CD4-positive, alpha-beta T cell treated with Interleukin-15 for 1 hour (primary cell): ENCODE measurements at places on chromosomes 1 and 21.
A peak's percentile ranks its signal among the peaks of the same experiment; 100 is the strongest.

GRCh38 chr1:7584157-7584556 is 186.9 kb upstream of the VAMP3 start:
- DNase-seq: no peak

DNA sequence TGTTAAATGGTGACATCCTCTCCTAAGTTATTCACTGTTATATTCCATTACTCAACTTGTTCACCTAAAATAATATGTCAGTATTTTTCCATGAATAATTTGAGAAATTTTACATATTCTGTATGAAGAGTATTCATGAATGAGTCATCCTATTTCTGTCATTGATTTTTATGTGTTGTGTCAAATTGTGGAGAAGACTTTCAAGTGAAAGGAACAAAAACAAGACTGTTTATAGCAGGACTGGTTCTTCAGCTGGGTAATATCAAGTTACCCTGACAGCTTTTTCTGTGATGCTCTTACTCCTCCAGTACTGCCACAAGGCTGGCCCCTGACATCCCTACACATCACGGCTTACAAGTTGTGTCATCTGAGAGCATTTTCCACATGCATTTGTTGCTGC is 847.7 kb downstream of the NCAM2 start:
- DNase-seq: no peak

GRCh38 chr1:111593403-111594305 is 25.9 kb upstream of the RAP1A start:
- no peak for DNase-seq

- DNase-seq: no peak
Measured at GRCh38 chr1:39346872-39347271, 142.4 kb downstream of the MACF1 start.

GRCh38 chr21:38139380-38140168 is 117.2 kb upstream of the KCNJ15 start:
- DNase-seq: no peak

DNA sequence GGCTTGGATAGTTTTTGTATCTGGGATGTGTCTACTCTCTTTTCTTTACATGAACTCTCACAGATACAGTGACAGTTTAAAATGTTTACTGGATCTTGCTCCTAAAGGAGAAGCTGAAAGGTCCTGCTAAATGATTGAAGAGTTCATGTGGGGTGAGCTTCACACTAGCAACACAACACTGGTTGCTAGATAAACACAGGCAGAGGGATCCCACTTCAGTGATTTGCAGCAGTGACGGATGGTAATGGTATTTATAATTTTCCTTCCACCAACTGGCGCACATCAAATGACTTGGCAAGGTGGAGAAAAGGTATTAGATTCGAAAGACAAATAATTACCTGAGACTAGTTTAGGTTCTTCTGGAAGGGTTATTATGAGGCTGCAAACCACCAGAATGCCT is 270.2 kb downstream of the TBX15 start:
- no peak for DNase-seq

DNA sequence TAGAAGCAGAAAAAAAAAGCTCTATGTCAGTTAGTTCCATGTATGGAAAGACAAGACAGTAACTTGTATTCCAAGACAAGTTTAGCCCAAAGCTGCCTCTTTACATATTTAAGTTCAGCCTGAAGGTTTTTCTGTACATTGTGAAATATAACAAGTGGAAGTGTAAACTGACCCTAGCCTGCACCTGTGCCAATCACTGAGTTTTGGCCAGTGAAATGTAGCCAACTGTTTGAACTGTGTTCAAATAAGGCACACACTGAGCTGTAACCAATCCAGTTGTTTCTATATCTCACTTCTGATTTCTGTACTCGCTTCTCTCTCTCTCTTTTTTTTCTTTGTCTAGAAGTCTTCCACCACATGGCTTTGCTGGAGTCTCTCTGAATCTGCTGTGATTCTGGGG is 1227.1 kb downstream of the NCAM2 start:
- DNase-seq: no peak

GRCh38 chr21:37753122-37753599 is 163.1 kb downstream of the KCNJ6 start:
- no peak for DNase-seq

GRCh38 chr1:11563560-11564069 is 84.7 kb downstream of the DISP3 start:
- DNase-seq: no peak

DNA sequence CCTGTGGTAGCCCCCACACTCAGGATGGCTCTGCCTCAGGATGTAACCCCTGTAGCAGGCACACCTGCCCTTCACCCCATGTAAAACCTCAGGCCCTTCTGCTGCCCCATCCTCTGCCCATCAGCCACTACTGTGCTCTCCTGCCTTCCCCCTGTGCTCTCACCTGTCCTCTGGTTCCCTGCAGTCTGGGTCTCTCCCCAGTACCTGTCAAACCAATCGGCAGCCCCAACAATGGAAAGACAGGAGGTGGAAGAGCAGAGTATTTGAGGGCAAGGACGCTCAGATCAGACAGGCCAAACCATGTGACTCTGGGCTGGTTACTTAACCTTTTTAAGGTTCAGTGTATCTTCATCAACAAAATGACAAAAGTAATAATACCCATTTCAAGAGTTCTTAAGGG is 30.9 kb downstream of the SMIM12 start:
- no peak for DNase-seq

DNA sequence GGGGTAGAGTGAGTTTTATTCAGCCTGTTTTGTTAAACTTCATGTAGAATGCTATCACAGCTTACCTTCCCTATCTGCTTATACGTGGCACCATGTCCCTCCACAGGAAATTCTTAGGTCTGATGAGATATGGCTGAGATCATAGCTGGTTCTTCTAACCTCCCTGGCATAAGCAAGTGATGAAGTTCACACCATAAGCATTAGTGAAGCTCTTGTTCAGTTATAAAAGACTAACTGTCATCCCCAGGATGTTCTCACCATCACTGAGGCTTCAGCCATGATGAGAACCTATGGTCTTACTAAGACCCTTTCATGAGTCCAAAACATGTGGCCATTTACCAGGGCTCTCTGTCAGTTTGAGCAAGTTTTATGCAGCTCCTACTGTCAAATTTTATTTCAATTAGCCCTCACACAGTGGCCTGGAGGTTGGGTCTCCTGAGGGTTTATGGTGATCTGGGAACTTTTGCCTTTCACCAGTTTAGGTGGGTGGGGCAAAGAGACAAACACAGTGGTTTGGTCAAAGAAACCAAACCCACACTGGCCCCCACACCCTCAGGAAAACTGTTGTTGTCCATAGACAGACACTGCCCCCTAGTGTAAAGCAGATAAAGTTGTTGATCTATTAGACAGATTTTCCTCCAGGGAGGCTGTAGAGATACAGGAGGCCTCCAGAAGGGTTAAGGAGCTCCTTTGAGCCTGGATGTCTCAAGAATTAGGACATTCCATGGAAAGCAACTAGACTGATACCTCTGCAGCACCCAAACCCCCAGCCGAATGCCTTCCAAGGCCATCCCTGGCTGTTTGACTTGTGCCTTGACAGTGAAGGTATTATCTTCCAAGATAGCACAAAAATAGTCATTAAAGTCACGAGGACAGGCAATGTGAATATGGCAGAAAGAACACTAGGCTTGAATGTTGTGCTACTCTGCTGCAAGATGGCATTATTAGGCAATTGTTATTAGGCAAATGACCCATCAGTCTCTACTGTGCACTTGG is 5.0 kb downstream of the SLC22A15 start:
- DNase-seq: peak; percentile 26

DNA sequence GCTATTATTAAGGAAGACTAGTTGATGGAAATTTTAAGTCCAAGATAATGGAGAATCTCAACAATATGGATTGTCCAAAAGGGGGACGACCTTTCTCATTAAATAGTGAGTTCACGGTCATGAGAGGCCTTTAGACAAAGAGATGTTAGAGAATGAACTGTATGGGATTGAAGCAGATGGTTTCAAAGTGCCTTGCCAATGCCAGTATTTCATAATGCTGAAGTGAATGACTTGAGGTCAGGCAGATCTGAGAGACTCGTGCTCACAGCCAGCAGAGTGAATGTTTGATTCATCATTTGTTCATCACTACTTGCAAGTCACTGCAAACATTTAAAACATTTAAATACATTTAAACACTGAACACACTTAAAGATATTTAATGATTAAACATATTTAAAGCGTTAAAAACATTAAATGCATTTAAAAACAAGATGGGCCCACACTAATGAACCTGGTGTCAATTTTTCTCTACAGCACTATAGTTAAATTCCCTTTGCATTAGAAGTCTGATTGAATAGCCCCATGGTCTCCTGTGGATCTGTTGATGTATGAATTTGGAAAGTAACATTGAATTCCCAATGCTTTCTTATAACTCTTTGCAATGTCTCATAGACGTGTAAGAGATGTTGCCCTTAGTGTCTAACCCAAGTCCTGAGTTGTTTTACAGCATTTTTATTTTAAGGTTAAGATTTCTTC is 80.7 kb downstream of the TGFB2 start:
- DNase-seq: no peak

DNA sequence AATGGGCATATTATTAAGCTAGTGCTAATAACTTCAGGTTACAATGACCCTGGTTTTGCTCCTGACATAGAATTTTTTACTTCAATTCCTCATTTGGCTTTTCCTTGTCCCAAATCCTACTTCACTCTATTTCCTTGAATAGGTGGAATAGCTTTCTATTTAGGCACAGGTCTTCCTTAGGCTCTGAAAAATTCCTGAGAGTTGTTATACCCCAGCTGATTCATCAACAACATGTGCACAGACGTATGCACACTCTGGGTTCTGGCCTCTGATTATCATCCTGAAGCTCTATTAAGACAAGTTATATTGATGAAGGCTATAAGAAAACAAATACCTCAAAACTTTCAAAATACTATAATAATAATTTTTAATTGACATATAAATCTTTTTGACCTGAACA is 172.4 kb downstream of the NTMT2 start:
- DNase-seq: no peak

DNA sequence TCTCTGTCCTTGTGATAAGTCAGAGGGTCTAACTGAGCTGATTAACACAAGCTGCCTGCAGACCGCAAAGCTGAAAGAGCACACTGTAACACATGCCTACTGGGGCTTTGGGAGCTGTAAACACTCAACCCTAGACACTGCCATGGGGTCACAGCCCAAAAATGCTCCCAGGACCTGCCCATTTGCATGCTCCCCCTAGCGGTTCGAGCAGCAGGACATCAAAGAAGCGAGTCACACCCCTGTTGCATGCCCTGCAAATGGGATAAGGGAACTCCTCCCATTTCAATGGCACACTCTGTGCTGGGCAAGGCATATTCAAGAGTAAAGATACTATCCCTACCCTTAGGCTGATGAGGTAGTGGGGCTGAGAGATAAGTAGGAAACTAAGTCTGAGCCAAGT is 22.8 kb downstream of the LCE3E start:
- DNase-seq: no peak

DNA sequence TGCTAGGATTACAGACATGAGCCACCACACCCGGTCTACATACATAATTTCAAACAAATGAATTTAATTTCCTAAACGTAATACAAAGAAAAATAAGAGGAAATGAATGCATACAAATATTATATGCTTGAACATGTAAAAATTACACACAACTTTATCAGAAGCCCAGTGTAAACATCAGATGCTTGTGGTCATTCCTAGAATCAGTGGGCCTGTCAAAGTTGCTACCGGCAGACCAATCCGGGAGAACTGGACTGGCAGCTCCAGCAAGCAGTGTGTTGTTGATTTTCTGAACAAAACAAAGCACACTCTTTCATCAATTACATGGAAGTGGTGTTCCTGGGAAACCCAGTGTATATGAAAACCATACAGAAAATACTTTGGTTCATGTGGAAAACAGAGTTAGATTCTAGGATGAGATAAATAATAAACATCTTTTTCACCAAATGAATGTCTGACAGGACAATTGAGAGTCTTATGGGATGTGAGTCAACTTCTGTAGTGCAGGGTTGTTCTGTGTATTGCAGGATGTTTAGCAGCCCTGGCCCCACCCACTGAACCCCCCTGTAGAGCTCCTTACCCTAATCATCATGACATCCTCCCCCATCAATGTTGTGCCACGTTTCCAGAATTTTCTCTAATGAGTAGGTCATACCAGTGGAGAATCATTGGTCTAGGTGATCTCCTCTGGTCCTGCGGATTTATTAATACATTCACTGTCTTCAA is 33.8 kb downstream of the MFSD2A start:
- DNase-seq: no peak

DNA sequence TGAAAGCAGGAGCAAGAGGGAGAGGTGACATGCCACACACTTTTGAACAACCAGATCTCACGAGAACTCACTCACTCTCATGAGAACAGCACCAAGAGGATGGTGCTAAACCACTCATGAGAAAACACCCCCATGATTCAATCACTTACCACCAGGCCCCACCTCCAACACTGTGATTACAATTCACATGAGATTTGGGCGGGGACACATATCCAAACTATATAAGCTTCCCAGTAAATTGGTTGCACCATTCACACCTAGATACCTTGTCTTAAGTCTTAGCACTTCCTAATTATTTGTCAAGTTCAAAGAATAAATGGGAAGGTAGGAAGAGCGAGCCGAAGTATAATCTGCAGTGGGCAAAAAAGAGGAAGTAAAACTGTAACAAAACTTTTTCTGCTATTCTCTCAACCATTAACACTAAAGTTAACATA is 34.3 kb downstream of the AMY1C start:
- DNase-seq: no peak

DNA sequence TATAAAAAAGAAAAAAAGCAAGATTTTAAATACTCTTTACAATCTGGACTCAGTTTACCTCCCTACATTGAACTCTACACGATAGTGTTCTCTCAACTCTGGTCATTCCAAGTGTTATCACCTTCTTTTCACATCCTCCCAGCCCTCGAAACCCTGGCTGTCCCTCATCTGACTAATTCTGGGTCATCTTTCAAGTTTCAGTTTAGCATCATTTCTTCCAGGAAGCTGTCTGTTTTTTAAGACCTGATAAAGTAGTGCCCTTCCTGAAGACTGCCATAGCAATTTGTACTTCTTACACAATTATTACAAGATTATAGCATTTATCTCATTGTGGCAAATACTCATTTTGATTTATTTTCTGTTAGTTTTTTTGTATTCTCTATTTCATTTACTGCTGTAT is 1.2 kb downstream of the ALG14 start:
- no peak for DNase-seq

DNA sequence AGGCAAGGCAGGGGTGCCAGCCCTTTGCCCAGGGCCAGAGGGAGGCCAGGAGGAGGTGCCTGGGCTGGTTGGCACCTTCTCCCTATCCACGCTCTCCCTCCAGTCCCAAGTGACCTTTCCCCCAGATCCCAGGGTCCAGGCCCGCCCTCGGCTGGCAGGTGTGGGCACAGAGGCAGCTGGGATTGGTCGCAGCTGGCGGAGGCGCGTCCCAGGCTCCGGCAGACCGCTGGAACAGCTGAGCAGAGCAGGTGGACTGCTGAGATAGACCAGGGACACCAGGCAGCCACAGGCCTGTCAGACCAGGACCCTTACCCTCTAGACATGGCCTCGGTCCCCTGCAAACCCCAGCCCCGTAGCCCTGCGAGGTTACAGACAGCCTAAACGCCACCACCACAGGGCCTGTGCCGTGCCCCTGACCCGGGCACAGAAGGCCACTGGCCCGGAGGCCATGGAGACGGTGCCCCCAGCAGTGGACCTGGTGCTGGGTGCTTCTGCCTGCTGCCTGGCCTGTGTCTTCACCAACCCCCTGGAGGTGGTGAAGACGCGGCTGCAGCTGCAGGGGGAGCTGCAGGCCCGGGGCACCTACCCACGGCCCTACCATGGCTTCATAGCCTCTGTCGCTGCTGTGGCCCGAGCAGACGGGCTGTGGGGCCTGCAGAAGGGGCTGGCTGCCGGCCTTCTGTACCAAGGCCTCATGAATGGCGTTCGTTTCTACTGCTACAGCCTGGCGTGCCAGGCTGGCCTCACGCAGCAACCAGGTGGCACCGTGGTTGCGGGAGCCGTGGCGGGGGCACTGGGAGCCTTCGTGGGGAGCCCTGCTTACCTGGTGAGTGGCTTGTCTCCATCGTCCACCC is at the start of gene SLC25A34:
Gene SLC25A34 (plus strand): TSS at position 221 of the 854 bp plus-strand sequence. CDS start 228 bp downstream, at position 449.
- no peak for DNase-seq
